Right atrium auricular region (tissue), 2 donors: ENCODE measurements at places on chromosomes 6 and 20. TPM values are rescaled to one million over a fixed set of nuclear protein-coding genes. Genes with fewer than 3 reads are reported as not detected.

The ATP9A gene
- total RNA-seq = 19.5 TPM

The HELZ2 gene
- total RNA-seq = 21.5 TPM

GRCh38 chr6:42049948-42050296 lies 402 bp upstream of the TAF8 start:
- peaks cover 69% of the 10 kb centered on the region for H3K4me1 ChIP-seq
- peak overlapping the region; percentile 58 for H3K4me3 ChIP-seq
- peaks cover 24% of the 10 kb centered on the region for H3K36me3 ChIP-seq
- peak overlapping the region; percentile 89 for H3K27ac ChIP-seq

- no peak overlapping the region for H3K4me3 ChIP-seq
- H3K36me3 ChIP-seq = no peaks in the 10 kb centered on the region
- no peaks in the 10 kb centered on the region for H3K4me1 ChIP-seq
- no peak overlapping the region for H3K27ac ChIP-seq
Observed at GRCh38 chr20:2402271-2402980, 21.7 kb downstream of the TGM6 start.

- no peaks in the 10 kb centered on the region for H3K4me1 ChIP-seq
- no peak for DNase-seq
- peaks cover 57% of the 10 kb centered on the region for H3K36me3 ChIP-seq
- no peak overlapping the region for H3K27ac ChIP-seq
Observed at GRCh38 chr20:32165836-32166545, 41.6 kb downstream of the PLAGL2 start.

GRCh38 chr6:76742919-76743318 lies 670.5 kb upstream of the IMPG1 start:
- H3K4me1 ChIP-seq = no peaks in the 10 kb centered on the region
- H3K27me3 ChIP-seq = no peaks in the 10 kb centered on the region
- no peak for DNase-seq
- H3K36me3 ChIP-seq = no peaks in the 10 kb centered on the region

DNA sequence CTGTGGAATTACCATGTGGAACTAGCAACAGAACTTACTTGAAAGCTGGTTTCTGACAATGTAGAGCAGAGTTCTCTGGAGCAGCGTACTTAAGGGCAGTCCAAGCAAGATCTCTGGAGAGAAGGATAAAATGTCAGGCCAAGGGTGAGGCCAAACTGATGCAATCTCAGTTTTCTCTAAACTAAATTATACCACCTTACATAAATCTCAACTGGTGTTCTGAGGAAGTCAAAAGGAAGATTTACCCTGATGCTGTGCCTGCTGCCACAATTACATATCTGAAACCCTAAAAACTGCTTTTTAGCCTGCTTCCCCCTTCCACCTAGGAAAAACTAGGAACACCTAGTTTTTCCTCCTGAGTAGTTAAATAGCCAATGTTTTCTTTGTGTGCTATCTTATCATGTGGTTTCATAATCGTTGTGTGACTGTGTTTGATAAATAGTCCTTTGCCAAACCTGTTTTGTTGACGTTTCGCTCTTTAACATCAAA lies 28.1 kb downstream of the NCOA7 start:
- no peaks in the 10 kb centered on the region for H3K36me3 ChIP-seq
- peak overlapping the region; percentile 63 for H3K27ac ChIP-seq
- no peak for DNase-seq
- H3K27me3 ChIP-seq = no peaks in the 10 kb centered on the region
- H3K4me3 ChIP-seq = no peak overlapping the region

DNA sequence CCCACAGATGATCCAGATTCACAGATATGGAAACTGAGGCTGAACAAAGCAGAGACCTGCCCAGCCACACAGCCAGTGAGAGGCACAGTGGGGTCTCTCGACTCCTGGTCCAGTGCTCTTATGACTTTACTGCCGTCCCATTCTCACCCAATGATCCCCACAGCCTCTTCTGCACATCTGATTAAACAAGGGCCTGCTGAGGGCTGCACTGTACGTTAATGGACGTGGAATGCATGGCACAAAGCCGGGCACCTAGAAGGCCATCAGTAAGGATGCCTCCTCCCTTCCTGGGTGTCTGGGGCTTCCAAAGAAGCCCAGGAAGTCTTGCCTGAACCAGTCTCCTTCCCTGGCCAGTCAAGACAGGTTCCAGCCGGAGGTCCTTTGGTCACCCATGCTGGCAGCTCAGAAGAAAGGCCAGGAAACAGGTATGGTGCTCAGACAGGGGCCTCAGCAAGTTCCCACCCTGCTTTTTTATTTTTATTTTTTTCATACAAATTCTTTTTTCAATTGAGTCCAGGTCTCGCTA lies 3.8 kb downstream of the TFEB start:
- no peak for DNase-seq
- no peak overlapping the region for H3K4me3 ChIP-seq
- H3K36me3 ChIP-seq = no peaks in the 10 kb centered on the region

- H3K4me3 ChIP-seq = peak overlapping the region; percentile 5
- DNase-seq = peak; percentile 62
- H3K27ac ChIP-seq = no peak overlapping the region
- H3K27me3 ChIP-seq = no peaks in the 10 kb centered on the region
- H3K36me3 ChIP-seq = no peaks in the 10 kb centered on the region
Observed at GRCh38 chr6:113879186-113880096, 22.3 kb downstream of the MARCKS start.

- no peak overlapping the region for H3K4me3 ChIP-seq
- H3K27me3 ChIP-seq = no peaks in the 10 kb centered on the region
- no peaks in the 10 kb centered on the region for H3K36me3 ChIP-seq
- no peak for DNase-seq
Observed at GRCh38 chr6:144029452-144029851, 21.4 kb upstream of the PLAGL1 start.

DNA sequence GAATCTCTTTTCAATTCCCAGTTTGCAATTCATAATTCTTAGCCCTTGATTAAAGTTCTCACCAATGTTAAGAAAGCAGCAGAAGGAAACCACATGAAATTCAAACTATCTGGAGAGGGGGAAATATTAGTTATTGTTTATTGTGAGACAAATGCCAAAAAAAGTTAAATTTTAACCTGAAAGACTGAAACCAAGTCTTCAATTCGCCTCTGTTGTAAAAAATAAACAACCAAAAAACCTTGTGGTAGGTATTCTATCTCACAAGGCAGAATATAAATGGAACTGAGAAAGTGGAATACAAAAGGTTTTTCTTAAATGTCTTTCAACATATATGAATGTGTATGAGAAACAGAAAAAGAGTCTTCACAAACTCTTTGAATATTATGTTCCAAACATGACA lies 24.8 kb downstream of the TMX4 start:
- no peak for DNase-seq
- no peaks in the 10 kb centered on the region for H3K27me3 ChIP-seq
- H3K36me3 ChIP-seq = peaks cover 62% of the 10 kb centered on the region
- no peak overlapping the region for H3K4me3 ChIP-seq
- no peak overlapping the region for H3K27ac ChIP-seq

- H3K27ac ChIP-seq = no peak overlapping the region
- no peaks in the 10 kb centered on the region for H3K4me1 ChIP-seq
- H3K36me3 ChIP-seq = no peaks in the 10 kb centered on the region
- H3K4me3 ChIP-seq = no peak overlapping the region
- no peak for DNase-seq
- no peaks in the 10 kb centered on the region for H3K27me3 ChIP-seq
Observed at GRCh38 chr6:149347067-149347466, 29.6 kb downstream of the TAB2 start.

GRCh38 chr6:144647406-144647964 lies 362.4 kb downstream of the UTRN start:
- H3K4me1 ChIP-seq = no peaks in the 10 kb centered on the region
- H3K4me3 ChIP-seq = no peak overlapping the region
- no peaks in the 10 kb centered on the region for H3K36me3 ChIP-seq
- DNase-seq = no peak
- H3K27ac ChIP-seq = no peak overlapping the region

GRCh38 chr6:41937861-41938574 lies 3.6 kb downstream of the CCND3 start:
- peaks cover 59% of the 10 kb centered on the region for H3K4me1 ChIP-seq
- peaks cover 38% of the 10 kb centered on the region for H3K36me3 ChIP-seq
- no peaks in the 10 kb centered on the region for H3K27me3 ChIP-seq
- peak overlapping the region; percentile 85 for H3K27ac ChIP-seq
- no peak for DNase-seq

DNA sequence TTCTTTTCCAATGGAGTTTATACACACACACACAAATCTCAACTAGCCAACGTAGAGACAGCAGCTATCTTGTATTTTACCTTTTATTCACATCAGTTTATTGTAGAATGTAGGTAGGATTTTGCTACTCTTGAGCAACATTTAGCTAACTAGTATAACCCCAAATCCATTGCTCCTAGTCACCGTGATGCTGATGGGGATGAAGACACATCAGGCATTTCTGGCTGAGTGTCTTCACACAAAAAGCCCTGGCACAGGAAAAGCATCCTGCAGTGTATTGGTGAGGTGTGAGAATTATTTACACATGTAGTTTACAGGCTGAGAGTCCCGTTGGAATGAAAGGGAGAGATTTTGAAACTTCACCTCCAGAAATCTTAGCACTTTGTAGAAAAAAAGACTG lies 65.9 kb upstream of the FBXL4 start:
- no peak for DNase-seq
- H3K4me1 ChIP-seq = no peaks in the 10 kb centered on the region
- H3K4me3 ChIP-seq = no peak overlapping the region
- no peaks in the 10 kb centered on the region for H3K36me3 ChIP-seq

- H3K36me3 ChIP-seq = no peaks in the 10 kb centered on the region
- H3K4me3 ChIP-seq = no peak overlapping the region
- no peak for DNase-seq
- H3K4me1 ChIP-seq = no peaks in the 10 kb centered on the region
Observed at GRCh38 chr20:45187693-45188092, 13.0 kb downstream of the PI3 start.
